ENCODE measurements at places on chromosomes 6 and 20. TPM values are rescaled to one million over a fixed set of nuclear protein-coding genes. Genes with fewer than 3 reads are reported as not detected.

Gene TMEM244
- not detected for total RNA-seq

Gene BACH2
- 1.4 TPM for total RNA-seq

Gene DZANK1
- total RNA-seq: 1.8 TPM

Gene PDYN
- total RNA-seq: not detected

Gene ADGRB3
- 0.96 TPM for total RNA-seq

GRCh38 chr6:45845567-45845966 is 170.1 kb downstream of the CLIC5 start:
- H3K27ac ChIP-seq: no peak overlapping the region
- DNase-seq: no peak
- H3K4me3 ChIP-seq: no peak overlapping the region
- no peaks in the 10 kb centered on the region for H3K36me3 ChIP-seq
- H3K27me3 ChIP-seq: no peaks in the 10 kb centered on the region

- no peaks in the 10 kb centered on the region for H3K4me1 ChIP-seq
- no peak for DNase-seq
- no peak overlapping the region for H3K4me3 ChIP-seq
Observed at GRCh38 chr20:63381781-63382431, 20.8 kb upstream of the CHRNA4 start.

DNA sequence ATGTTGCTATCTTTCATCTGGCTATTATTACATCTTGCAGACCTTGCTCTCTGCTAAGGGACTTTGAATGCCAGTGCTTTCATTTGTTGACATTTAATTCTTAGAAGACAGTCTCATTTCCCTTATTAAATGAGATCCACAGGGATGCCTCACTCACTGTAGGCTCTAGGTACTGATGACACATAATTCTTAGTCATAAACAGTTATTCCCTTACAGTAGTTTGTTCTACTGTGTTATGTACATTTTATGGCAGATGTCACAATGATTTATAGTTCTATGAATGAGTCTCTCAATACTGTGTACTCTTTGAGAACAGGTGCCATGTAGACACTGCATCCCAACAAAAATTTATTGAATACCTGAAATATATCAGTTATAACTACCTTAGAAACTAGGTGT is 70.3 kb downstream of the FAM83B start:
- H3K4me3 ChIP-seq: no peak overlapping the region
- H3K36me3 ChIP-seq: no peaks in the 10 kb centered on the region

DNA sequence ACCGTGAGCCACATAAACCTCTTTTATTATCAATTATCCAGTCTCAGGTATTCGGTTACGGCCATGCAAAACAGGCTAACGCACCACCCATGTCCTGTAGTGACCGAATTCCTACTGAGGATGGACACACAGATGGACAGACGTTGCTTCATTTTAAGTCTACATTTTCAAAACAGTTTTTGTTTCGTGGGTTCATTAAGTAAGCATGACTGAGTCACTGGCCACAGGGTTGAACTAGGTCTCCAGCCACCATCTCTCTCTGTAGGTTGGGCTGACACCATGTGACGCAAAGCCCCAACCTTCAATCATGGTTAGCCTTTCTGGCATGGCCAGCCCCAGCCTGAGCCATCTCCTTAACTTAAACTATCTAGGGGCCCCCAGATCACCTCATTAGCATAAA is 110.0 kb upstream of the SLC22A23 start:
- no peaks in the 10 kb centered on the region for H3K4me1 ChIP-seq
- no peak for DNase-seq
- no peaks in the 10 kb centered on the region for H3K36me3 ChIP-seq

GRCh38 chr6:116661594-116661993 is 7.0 kb downstream of the ZUP1 start:
- no peak overlapping the region for H3K27ac ChIP-seq
- no peak overlapping the region for H3K4me3 ChIP-seq
- no peak for DNase-seq
- no peaks in the 10 kb centered on the region for H3K36me3 ChIP-seq
- H3K4me1 ChIP-seq: peaks cover 27% of the 10 kb centered on the region

Data from transverse colon (tissue), 4 donors.